ACHN (cell line): ENCODE measurements at places on chromosomes 16 and 17.
A peak's percentile ranks its signal among the peaks of the same experiment; 100 is the strongest.

DNA sequence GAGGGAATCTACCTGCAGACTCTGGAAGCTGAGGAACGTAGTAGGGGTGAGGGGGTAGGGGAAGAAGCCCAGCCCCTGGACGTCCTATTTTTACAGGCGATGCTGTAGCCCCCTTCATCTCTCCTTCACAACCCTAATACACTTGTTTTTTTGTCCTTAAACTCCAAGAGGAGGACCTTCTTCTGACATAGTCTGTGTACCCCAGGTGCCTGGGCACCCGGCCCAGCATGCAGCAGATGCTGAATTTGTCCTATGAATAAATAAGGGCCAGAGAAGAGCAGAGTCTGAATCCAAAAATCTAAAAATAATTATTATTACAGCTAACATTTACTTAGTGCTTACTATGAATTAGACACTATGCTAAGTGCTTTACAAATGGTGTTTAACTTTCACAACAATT, 5.1 kb downstream of the KIF18B start:
- DNase-seq, result no peak

DNA sequence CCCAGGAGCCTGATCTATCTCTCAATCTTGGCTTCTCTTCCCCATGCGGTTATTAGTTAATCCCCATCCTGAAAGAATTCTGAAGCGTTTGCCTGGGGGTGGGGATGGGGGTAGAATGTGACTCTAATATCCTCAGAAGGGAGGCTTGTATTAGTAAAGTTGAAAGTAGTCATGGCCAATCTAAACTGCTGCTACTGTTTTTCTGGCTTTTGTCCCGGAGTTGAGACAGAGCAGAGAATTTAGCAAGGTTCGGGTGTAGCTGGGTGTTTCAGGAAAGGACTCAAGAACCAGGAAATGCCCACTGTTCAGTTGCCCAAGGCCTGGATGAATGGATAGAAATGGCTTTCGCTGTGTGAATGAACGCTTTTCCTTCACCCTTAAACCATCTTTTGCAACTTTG, 17.6 kb upstream of the ITGAM start:
- DNase-seq, result no peak

- DNase-seq, result peak; percentile 81
Observed at GRCh38 chr16:21222495-21223337, 10.8 kb upstream of the ANKS4B start.

DNA sequence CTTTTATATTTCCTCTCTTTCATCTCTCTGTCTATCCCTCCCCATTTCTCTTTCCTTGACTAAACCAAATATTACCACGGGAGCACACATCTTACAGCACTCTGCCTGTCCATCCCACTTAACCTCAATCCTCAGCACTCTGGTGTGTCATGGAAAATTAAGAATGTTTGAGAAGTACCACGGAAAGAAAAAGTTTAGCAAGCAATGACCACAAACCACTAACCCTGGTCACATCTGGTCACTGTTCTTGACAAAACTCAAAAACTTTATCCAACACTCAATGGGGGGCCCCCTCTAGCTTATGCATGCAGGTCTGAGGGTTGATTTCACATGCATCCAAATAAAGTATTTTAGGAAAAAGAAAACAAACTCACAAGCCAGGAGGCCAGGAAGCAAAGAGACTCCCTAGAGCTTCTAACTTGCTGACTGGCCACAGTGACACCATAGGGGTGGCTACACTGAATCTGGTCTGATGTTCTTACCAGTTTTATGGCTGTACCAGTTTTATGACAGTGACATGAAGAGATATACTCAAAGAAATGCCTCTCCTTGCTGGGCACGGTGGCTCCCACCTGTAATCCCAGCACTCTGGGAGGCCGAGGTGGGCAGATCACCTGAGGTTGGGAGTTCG, 229.2 kb downstream of the STX8 start:
- no peak for DNase-seq

- no peak for DNase-seq
Observed at GRCh38 chr16:57044931-57045693, 47.3 kb upstream of the CPNE2 start.

DNA sequence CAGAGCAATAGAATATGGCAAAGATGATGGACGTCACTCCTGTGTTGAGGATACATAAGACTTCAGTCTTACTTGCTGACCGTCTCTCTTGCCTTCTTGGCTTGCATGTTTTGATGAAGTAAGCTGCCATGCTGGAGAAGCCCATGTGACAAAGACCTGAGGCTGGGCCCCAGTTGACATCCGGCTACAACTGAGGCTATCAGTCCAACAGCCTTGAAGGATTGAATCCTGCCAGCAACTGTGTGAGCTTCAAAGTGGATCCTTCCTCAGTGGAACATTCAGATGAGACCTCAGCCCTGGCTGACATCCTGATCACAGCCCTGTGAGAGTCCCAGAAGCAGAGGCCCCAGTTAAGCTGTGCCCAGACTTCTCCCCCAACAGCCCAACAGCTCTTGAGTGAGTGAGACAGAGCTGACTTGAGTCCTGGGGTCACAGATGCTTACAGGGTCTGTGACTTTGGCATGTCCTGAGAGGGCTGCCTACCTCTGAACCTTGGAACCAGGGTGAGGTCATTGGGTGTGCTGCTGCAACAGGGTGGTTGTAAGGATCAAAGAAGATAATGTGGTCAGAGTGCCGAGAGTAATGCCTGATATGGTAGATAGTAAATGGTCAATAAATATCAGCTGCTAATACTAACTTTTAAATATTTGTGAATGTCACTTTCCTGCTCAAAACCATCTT, 2.4 kb upstream of the BRD7 start:
- DNase-seq, result no peak

DNA sequence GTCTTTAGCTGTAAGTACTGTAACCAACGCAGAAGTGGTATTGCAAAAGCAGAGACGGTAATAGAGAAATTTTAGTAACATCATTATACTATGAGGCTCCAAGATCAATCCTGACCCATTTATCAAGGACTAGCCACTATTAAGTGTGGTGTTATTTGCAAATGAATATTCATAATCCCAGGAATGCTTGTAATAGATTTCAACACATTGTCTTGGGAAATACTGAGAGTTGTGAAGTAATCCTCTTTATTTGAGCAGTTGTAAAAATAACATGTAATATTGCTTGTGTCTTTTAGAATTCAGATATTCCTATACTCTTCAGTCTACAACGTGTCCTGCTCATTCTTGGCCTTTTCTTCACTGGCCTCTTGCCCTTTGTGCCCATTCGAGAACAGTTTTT, 46.4 kb downstream of the GDPD1 start:
- no peak for DNase-seq

GRCh38 chr17:35780950-35781349, 14.5 kb downstream of the MMP28 start:
- no peak for DNase-seq

DNA sequence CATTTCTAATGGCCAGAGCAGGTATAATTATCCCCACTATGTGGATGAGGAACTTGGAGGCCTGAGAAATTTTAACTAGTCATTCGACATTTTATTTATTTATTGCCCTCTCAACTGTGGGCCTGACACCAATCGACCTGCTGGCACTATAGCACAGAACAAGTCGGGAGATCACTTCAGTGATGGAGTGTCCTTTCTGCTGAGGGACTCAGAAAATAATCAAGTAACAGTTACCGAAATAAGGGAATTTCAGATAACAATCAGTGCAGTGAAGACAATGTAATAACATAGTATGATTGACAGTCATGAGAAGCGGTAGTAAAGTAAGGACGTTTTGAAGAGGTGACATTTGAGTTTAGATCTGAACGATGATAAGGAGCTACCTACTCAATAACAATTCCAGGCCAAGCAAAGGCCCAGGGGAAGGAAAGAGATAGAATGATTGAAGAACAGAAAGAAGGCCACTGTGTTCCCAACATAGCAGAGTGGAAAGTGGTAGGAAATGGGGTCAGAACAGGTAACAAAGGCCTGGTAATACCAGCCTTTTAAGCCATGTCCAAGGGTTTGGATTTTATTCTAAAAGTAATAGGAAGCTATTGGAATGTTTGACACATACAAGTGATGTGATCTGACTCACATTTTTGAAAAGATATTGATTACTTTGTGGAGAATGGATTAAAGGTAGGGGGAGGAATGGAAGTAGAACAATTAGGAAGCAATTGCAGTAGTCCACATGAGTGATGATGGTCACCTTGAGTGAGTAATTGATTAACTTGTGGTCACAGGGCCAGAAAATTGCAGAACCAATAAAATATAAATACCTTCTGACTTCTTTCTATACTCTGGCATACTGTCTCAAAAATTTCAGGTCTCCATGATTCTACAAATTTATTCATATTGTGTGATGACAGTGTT, 1.4 kb downstream of the STXBP4 start:
- DNase-seq, result no peak

DNA sequence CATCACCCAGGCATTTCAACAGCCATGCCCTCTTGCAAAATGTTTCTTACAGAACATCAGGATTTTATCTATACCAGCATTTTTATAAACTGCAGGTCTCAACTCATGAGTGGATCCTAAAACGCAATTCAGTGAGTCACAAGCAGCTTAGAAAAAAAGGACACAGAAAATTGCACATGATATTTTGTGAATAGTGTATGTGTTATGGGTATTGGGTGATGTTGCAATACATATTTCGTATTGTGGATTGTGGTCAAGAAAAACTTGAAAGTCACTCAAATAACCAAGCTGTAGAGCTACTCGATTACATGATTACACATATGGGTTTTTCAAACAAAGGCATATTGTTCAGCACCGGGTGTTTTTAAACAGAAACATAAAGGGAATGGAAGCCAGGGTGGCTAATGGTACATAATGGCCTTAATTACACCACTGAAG, 1.4 kb downstream of the WIPI1 start:
- no peak for DNase-seq

DNA sequence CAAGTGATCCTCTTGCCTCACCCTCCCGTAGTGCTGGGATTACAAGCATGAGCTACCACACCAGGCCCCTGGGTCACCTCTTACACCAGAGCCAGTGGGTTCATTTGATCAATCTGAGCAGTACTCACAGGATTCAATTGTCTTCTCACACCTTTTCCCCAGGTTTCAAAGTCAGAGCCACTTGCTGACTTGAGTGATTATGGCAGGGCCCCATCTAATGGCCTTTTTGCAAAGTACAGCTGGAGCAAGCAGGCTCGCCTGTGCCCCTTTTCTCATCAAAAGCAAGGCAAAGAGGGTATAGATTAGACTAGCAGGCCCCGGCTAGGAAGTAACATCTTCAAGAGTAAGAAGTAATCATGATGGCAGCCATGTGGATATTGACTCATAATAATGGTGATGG, 114.8 kb upstream of the NOL11 start:
- DNase-seq, result peak; percentile 45

- no peak for DNase-seq
Observed at GRCh38 chr17:80529904-80530292, 14.7 kb upstream of the RPTOR start.
